ENCODE measurements at places on chromosomes 3 and 15. TPM values are rescaled to one million over a fixed set of nuclear protein-coding genes. Genes with fewer than 3 reads are reported as not detected.

The TF gene
- total RNA-seq, result 0.51 TPM

The SCN11A gene
- total RNA-seq, result not detected

The DNAH12 gene
- 0.19 TPM for total RNA-seq

The RBPMS2 gene
- total RNA-seq, result 8.9 TPM

The C3orf85 gene
- not detected for total RNA-seq

The FEZF2 gene
- not detected for total RNA-seq

The A4GNT gene
- not detected for total RNA-seq

The CD96 gene
- total RNA-seq, result not detected

The RSL24D1 gene
- 87.0 TPM for total RNA-seq

The TOPBP1 gene
- 26.5 TPM for total RNA-seq

The MINAR1 gene
- 0.67 TPM for total RNA-seq

The ROPN1 gene
- not detected for total RNA-seq

The GP5 gene
- not detected for total RNA-seq

The ST6GAL1 gene
- 3.2 TPM for total RNA-seq

The OR5K2 gene
- total RNA-seq, result not detected

The ACSBG1 gene
- 0.21 TPM for total RNA-seq

The IQCH gene
- total RNA-seq, result 1.6 TPM

The CDHR4 gene
- total RNA-seq, result 0.53 TPM

The ALPK3 gene
- 0.03 TPM for total RNA-seq

The EHHADH gene
- total RNA-seq, result 2.2 TPM

Measured in A549 treated with CpdA at 1 μM for 4 hours (cell line).